Right forelimb (tissue), 1 donor: ENCODE measurements at places on chromosomes 6 and 20.

DNA sequence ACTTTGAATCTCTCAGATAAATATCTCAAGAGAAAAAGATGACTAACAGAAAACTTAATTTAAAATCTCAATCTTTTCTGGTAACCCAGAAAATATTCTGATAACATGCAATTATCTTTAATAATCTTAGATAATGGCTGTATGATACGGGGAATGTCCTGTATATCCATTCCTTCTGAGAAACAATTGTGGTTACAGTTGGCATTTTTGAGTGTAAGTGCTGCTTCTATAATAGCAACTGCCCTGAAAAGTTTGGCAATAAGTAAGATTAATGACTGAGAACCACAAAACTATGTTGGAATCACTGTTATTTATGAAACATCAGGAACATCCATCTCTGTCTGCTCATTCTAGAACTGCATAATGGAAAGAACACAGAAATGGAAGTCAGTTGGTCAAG is 819.7 kb downstream of the TBC1D32 start:
- DNase-seq = no peak

DNA sequence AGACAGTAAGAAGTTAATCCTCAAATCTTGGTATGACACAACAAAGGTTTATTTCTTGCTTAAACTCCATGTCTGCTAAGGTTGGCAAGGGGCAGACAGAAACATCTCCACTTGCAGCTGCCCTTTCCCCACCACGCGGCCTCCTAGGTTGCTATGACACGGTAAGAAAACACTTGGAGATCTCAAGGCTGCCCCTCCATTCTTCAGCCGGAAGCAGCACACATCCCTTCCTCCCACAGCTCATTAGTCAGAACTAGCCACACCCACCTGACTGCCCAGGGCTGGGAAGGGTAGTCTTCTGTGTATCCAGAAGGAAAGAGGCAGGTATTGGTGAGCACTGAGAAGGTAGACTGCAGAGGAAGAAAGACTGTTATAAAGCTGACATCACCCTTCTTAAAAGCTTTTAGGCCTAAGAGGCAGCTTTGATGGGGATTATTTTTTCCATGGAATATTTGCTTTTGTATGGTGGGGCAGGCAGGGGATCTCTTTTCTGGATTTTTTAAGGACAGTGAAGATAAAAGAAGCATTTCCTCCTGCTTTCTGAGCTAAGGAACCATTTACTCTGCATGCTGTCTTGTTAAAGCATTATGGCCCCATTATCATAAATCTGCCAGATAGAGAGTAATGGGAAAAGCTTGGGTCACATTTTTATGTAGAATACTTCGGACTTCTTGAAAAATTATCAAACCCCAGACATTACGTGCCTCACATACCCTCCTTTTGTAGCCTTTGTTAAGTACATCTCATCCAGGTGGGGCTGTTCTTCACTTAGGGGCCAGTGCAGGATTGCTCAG is 41.6 kb downstream of the MRAP2 start:
- no peak for DNase-seq

- no peak for DNase-seq
Observed at GRCh38 chr20:4912380-4913142, 88.7 kb downstream of the SLC23A2 start.

- no peak for DNase-seq
Observed at GRCh38 chr20:62660768-62661167, 18.5 kb downstream of the SLCO4A1 start.

DNA sequence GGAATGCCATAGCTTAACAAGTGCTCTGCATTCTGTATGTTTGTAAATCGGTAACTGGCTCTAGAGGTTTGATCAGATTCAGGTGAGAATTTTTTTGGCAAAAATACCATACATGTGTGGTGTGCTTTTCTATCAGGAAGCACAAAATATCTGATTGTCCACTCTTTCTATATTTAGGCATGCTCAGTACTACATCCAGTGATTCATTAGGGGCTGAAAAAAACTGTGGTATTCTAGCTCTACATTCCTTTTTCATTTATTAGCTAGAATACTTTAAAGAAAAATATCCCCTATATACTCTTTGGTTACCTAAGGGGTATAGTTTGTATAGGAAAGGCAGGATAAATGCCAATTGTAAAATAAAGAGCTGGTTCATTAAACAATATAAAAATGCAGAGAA is 10.6 kb upstream of the ELOVL2 start:
- no peak for DNase-seq
